ENCODE measurements at places on chromosomes 5 and 9.

GRCh38 chr5:174056064-174056847, 10.8 kb downstream of the NSG2 start:
- peak; percentile 36 for DNase-seq

- DNase-seq = no peak
Observed at GRCh38 chr9:98781588-98782383, 14.6 kb downstream of the ANKS6 start.

DNA sequence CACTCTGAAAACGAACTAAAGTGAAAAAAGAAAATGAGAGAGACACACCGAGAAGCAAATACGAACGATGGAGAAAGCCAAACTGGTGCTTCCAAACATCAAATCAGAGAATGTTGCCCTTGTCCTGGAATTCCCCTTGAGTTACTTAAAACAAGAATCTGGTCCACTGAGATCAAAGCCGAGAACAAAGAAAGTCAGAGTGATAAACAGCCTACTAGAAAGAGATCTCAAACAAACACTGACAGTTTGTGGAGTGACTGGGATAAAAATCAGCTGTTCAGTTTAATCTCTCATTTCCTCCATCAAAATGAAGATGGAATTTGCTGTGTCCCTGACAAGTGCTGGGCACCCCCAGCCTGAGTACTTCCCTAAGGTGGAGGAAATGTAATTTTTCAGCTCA, 582.6 kb downstream of the NR2F1-AS1 start:
- DNase-seq = no peak

GRCh38 chr5:39040875-39041274, 33.3 kb downstream of the RICTOR start:
- DNase-seq = peak; percentile 57

GRCh38 chr5:45779874-45780671, 83.9 kb upstream of the HCN1 start:
- DNase-seq = no peak

GRCh38 chr9:127183814-127184582, 61.6 kb upstream of the ANGPTL2 start:
- no peak for DNase-seq

DNA sequence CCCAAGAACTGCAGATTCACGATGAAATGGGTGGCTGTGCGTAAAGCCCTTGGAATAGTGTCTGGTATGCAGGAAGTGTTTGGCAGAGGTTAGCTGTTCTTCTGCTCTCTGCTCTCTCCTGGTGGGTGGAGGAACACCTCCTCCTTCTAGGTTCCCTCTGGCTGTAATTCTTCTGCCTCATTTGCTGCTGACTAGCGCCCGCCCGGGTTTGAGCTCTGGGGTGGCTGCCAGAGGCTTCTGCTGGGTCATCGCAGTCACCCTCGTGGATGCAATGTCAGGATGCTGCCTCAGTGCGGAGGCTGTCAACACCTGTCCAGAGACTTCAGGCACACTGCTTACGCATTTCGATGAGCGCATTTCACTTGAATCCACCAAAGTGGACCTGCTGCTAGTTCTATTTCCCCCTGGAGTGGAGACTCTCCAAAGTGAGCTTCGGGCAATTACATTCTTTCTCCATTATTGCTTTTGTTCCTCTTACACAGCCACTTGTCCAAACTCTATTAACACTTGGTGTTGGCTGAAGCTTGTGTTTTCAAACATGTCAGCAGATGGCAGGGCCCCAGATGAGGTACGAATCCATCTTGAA, 11.7 kb downstream of the DOCK2 start:
- DNase-seq = no peak

GRCh38 chr5:337563-338130, 16.1 kb downstream of the AHRR start:
- no peak for DNase-seq

DNA sequence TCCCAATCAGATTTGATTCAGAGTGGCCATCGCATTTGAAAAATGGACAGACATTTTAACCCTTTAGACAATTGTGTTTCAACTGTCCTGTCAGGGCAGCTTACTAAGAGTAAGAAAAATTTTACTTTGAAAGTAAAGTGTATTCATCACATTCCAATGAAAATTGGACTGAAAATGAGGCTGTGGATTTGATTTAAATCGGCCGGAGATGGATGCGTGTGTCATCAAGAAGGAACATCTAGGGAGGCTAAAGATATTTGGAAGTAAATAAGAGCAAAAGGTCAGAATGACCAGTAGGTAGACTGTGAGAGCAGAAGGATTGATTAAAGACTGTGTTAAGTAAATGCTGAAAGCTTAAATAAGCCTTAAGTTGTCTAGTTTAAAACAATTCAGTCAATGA, 1.5 kb downstream of the ZCCHC7 start:
- no peak for DNase-seq

GRCh38 chr9:129561594-129562281, 59.2 kb downstream of the C9orf50 start:
- DNase-seq = no peak

DNA sequence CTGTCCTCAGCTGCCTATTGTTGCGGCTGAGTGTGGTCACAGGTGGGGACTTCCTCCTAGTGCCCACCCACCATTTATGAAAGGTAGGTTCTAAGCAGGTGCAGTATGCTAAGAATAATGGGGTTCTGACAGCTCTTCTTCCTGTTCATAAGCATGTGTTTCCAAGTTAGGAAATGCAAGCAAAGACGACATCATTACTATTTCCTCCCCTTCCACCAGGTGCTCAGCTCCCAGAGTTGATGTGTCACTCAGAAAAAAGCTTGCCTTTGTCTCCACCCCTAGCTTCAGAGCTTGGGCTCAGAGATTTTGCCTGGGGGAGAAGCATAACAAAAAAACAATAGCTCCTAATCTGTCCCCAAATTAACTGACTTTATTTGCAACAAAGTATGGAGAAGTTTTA, 1076.7 kb downstream of the NR2F1-AS1 start:
- DNase-seq = no peak

DNA sequence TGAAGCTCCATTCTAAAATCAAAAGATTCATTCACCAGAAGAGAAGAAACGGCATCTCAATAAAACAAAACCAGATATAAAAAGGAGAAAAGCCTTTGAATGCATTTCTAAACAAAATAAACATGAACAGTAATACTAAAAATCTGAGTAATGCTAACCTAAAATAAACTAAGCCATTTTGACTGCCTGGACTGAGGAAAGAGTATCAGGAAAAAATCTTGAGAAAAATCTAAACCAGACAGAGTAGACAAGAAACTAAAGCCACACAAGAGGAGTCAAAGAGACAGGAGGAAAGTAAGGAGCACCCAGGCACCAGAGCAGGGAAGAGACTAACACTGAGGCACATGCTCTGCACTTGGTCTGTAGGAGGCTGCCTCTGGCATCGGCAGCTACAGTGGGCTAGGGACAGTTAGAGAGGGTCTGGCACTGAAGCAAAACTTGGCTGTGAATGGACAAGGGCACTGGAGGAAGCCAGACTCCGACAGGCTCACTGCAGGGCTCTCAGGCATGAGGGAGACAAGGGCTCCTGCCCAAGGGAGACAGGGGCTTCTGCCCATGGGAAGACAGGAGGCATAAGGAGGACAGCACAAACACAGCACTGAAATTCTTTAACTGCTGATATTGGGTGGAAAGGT, 50.2 kb downstream of the DROSHA start:
- no peak for DNase-seq

GRCh38 chr5:113047733-113048652, 71.4 kb downstream of the DCP2 start:
- no peak for DNase-seq

DNA sequence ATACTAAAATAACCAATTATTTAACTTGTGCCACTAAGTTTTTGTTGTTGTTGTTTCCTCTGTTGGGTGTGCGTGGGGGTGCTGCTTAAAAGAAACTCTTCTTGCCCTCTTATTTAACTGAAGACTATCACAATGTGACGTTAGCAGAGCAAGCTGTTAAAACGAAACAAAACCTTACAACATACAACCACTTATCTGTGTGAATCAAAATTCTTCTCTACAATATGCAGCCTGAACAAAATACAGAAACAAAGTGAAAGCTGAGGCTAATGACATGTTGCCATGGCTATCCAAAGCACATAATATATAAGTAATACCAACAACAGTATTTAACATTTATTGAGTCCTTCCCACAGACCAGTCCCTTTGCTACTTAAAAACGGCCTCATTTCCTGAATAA, 291.0 kb downstream of the FBXL17 start:
- no peak for DNase-seq
